ENCODE measurements at places on chromosomes 12 and 14.

- no peak for DNase-seq
Measured at GRCh38 chr14:56196274-56196673, 78.1 kb downstream of the PELI2 start.

- DNase-seq = no peak
Measured at GRCh38 chr12:90682398-90682797, 272.6 kb downstream of the CCER1 start.

- DNase-seq = peak; percentile 9
Measured at GRCh38 chr12:75784591-75784990, 247.0 kb downstream of the PHLDA1 start.

DNA sequence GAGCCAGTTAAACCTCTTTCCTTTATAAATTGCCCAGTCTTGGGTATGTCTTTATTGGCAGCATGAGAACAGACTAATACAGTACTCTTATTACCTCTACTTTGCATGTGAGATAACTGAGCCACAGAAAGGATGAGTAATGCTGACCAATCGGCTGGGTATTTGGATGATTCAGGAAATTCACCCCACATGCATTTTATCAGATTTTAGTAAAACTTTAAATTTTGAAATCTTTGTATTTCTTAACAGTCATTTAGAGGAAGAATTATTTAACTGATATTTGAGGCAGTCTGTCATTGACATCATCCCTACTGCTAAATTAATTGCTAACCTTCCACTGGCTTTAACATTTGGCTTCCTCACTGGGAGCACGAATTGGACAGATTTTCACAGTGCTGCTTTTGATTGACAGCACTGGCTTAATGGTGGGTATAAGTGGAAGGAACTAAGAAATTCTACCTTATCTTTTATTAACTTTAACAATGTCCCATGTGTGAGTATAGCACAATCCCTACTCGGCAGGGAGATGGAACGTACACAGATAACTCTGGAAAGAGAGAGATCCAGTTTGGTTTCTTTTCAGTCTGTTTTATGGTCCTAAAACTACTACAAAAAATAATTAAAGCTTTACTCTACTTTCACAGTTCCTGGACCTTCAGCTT, 261.0 kb downstream of the DACT1 start:
- no peak for DNase-seq

- no peak for DNase-seq
Measured at GRCh38 chr12:96208346-96208745, 14.2 kb downstream of the ELK3 start.

GRCh38 chr14:63760014-63760413, 32.1 kb upstream of the SGPP1 start:
- peak; percentile 24 for DNase-seq

Measured in activated CD4-positive, alpha-beta T cell treated with anti-CD3 and anti-CD28 coated beads, Interleukin-2, amount 50 U/mL, for 16 hours (primary cell).